GDM1 (cell line): ENCODE measurements at places on chromosomes 4 and X.

- no peak for DNase-seq
These were observed 14.6 kb downstream of the TMSB4X start for GRCh38 chrX:12989461-12989860.

GRCh38 chr4:6944301-6945051 is 34.9 kb downstream of the TBC1D14 start:
- DNase-seq = no peak

DNA sequence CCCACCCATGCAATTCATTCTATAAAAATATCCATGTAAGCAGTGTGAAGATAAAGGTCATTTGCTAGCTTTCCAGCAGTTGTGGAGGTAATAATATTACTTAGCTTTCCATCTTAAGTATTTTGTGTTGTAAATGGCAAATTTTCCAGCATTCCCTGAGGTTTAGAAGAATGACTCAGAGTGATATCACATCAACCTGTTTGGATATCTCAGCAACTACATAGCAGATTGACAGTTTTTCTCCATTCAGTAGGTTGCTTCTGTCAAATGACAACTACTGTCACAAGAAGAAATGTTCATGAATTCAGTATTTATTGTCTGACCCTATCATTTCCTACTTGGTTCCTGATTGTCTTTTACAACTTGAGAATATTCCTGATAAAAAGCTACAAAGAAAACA is 434.9 kb upstream of the GALNTL6 start:
- DNase-seq = no peak

GRCh38 chrX:68462653-68463052 is 29.4 kb upstream of the OPHN1 start:
- no peak for DNase-seq

- DNase-seq = no peak
These were observed 48.4 kb upstream of the SPANXN4 start for GRCh38 chrX:142977128-142977914.

GRCh38 chr4:78560296-78560963 is 8.9 kb downstream of the ANXA3 start:
- no peak for DNase-seq

- DNase-seq = no peak
These were observed 62.7 kb downstream of the HTRA3 start for GRCh38 chr4:8332038-8332857.

GRCh38 chr4:138658518-138658917 is 357.1 kb upstream of the NOCT start:
- DNase-seq = no peak
